ENCODE measurements at places on chromosomes 12 and 14.

DNA sequence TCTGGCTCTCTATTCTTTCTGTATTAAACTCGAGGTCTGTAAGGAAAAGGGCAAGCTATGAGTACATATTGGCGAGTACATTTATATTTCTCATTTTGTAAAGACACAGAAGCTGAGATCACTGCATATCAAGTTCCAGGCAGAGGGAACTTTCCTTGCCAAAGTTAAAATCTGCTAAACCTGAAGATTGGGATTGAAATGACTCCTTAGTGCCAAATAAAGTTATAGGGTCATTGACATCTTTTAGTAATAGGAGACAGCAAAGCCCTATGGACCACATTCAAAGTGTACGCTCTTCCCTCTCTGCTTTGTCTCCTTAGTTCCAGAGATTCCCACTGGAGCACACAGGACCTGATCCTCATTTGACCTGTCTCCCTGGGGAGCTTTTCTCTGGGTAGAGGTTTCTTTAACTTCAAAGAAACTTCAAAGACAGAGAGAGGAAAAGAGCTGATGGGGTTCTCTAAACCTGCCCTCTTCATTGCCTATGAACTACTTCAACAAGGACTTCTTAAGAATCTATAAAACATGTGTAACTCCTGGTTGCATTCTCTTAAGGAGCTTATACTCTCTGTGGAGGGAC is 42.6 kb upstream of the PTPRR start:
- DNase-seq, result no peak

GRCh38 chr12:69332815-69333358 is 15.3 kb upstream of the LYZ start:
- no peak for DNase-seq

GRCh38 chr14:58560208-58560607 is 77.6 kb upstream of the DACT1 start:
- DNase-seq, result peak; percentile 13

DNA sequence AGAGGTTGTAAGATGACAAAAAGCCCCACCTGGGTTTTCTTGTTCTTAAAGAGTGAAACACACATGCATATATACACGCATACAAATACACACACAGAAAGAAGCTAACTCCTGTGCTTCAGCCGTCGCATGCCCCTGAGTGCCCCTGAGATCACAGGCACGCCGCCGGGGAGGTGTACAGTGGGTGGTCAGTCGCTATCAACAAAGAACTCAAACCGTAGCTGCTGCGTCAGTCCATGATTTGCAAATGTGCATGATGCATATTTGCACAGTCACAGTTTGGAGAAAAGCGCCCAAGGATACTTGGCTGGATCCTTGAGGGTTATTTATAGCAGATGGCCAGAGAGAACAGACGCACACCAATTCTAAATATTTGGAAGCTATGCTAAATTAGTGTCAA is 206.9 kb downstream of the TMEM132D start:
- DNase-seq, result no peak

DNA sequence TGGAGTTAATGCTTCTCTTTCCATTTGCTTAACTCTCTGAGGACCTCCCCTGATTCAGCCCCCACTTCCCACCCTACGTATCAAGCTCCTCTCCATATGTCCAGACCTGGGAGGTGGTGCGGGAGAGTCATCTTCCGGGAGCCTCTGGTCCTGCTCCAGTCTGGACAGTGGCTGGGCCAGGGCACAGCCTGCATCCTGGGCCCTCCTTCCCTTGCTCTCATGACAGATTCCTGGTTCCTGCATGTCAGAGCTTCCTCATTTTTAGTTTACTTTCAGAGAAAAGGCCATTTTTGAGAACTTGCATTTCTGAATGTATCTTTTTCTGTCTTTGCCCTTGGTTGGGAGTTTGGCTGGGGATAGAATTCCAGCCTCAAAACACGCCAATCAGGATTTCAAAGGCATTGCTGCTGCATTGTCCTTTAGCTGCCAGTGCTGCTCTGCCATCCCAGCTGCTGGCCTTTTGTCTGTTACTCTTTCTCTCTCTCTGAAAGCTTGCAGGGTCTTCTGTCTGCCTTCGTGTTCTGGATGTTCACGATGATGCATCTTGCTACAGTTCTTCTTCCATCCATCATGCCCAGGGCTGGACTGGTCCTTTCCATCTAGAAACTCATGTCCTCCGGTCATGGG is 54.7 kb downstream of the SLC6A12 start:
- DNase-seq, result no peak

DNA sequence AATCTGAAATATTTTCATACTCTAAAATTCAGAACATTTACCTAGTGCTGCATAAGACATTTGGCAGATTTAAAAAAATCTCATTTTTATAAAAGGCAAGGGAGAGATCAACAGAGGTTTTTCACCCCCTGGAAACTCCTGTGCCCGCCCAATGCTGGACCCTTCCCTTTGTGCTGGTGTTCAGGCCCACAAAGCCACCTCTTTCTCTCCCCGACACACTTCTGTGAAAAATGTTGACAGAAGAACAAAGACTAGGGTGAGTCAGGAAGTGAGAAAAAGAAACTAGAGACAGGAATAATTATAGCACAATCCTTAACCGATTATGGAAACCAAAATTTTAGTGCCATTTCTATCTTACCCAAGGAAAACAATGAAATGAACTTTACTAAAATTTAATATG is 197.7 kb upstream of the STXBP6 start:
- no peak for DNase-seq
